ENCODE measurements at places on chromosomes 2 and 18. TPM values are rescaled to one million over a fixed set of nuclear protein-coding genes. Genes with fewer than 3 reads are reported as not detected.

Gene EML6
- total RNA-seq, result 1.4 TPM

Gene TRPM8
- total RNA-seq, result 0.15 TPM

Gene SAG
- under 0.01 TPM for total RNA-seq

Gene SULT1C4
- total RNA-seq, result 27.0 TPM

Gene COL6A3
- 17.9 TPM for total RNA-seq

Gene TRIB2
- 12.7 TPM for total RNA-seq

Gene TCF7L1
- 2.3 TPM for total RNA-seq

Gene LYPD1
- 19.5 TPM for total RNA-seq

Gene RTTN
- total RNA-seq, result 16.0 TPM

Gene SPRED2
- 1.6 TPM for total RNA-seq

Gene SERPINB7
- total RNA-seq, result 0.30 TPM

Gene SLC38A11
- total RNA-seq, result not detected

Gene POTEI
- total RNA-seq, result under 0.01 TPM

Gene ECEL1
- not detected for total RNA-seq
